ENCODE measurements at places on chromosomes 7 and 10.

DNA sequence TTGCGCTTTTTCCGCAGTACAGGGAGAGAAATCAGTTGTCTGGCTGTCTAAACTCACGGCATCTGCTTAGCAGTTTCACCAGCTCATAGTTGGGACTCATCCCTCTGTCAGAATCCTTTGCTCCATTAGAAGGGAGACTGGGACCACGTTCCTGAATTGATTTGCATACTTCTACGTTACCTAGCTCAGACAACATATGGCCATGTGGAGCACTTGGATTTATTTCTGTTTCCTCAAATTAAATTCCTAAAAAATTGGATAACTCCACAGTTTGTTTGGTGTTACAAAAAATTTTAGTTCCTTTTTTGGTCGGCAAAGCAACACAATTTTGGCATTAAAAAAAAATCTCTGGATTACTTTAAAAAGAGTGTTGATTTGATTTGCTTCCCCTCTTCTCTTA, 614.0 kb downstream of the AUTS2 start:
- no peak for DNase-seq

DNA sequence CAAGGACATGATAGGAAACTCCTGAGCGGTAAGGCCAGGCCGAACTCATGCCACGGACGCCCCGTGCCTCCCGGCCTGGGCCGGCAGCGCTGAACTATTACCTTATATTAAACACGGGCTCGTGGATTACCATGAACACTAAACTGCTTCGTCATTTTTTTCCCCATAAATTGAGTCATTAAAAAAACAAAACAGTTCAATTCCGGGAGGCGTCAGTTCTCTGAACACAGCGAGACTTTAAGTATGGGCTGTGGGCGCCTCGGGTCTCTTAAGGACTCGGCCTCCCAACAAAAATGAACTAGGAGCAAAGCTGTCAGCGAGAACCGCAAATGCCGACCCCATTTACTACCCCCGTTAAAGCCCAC, 519 bp downstream of the PITRM1 start:
- DNase-seq = peak; percentile 10

- DNase-seq = peak; percentile 48
These were observed 766 bp upstream of the ZMYND11 start for GRCh38 chr10:134247-135131.

GRCh38 chr7:9127901-9128300, 694.5 kb downstream of the NXPH1 start:
- DNase-seq = no peak

DNA sequence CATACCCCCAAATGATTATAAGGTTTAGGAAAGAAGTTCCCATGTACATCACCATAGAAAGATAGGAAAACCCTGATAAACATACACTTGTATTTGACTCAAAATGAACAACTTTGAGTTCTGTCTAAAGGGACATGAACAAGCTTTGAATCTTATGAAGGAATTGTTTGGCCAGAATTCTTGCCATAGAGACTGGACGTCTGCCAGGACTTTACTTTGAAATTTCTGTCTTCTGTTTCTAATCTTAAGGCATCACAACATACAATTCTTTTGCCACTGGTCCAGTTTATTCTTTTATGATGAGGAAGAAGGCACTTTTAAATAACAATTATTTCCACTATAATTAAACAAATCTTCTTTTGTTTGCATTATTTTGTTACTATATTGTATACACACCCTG, 26.2 kb upstream of the CYP26C1 start:
- no peak for DNase-seq

GRCh38 chr7:134366481-134366880, 49.8 kb upstream of the SLC35B4 start:
- peak; percentile 58 for DNase-seq

DNA sequence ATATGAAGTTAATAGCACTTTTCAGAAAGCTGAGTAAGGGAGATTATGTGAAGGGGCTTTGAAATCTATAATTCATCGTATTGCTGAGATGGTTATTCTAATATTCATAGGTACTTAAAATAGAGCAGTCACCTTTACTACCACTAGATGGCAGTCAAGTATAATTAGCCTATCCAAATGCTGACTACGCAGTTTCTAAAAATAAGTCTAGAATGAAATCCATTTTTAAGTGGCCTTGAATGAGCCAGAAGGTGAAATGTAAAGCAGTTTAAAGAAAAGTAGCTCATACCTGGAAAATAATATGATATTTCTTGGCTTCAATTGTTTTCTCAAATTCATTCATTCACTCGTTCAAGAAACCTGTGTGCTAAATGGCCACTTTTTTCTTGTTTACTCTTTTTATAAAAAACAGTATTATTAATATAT, 1277.1 kb downstream of the GATA3 start:
- peak; percentile 73 for DNase-seq

DNA sequence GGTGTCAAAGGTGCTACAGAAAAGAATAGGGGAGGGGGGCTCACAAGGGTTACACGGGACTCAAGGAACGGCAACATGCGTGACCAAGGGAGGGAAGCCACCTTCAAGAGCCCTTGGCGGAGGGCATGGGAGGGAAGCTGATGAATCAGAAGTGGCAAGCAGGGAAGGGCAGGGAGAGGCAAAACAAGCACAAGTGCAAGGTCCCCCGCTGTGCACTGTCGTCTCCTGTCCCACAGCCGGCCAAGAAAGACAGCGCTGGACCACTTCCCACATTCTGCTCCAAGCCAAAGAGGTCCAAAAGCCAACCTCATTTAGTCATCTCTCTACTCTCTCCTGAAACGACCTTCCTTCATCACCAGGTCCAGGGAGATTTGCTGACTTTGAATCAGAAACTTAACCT, 102.7 kb downstream of the CALN1 start:
- no peak for DNase-seq

DNA sequence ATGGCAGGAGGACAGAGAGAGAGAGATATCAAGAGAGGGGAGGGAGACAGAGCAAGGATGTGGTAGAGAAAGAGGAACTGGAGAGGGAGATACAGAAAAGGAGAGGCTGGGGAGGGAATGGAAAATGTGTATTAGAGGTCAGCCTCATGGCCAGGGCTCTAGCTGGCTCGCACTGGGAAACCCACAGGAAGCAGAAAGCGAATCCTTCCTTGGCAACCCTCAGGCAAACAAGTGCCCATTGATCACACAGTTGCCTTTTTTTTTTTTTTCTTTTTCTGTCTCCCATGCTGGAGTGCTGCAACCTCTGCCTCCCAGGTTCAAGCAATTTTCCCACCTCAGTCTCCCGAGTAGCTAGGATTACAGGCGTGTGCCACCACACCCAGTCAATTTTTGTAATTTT, 391.2 kb downstream of the TYW1 start:
- no peak for DNase-seq

DNA sequence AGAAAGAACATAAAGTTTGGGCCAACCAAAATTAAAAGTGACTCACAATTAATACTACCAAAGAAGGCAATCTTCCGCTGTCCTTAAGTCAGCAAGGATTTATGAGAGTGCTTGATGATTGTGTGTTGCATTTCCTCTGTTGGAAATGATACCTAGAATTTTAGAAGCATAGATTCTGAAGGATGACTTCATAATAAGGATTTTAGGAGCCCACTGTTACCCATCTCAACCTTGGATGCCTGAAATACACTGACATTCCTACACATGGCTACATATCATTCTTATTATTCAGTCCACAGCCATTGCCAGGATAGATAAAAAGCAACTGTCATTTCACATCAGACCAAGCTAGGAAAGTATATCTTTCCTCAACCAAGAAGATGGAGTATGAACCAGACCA, 823.8 kb downstream of the LRMDA start:
- DNase-seq = no peak

DNA sequence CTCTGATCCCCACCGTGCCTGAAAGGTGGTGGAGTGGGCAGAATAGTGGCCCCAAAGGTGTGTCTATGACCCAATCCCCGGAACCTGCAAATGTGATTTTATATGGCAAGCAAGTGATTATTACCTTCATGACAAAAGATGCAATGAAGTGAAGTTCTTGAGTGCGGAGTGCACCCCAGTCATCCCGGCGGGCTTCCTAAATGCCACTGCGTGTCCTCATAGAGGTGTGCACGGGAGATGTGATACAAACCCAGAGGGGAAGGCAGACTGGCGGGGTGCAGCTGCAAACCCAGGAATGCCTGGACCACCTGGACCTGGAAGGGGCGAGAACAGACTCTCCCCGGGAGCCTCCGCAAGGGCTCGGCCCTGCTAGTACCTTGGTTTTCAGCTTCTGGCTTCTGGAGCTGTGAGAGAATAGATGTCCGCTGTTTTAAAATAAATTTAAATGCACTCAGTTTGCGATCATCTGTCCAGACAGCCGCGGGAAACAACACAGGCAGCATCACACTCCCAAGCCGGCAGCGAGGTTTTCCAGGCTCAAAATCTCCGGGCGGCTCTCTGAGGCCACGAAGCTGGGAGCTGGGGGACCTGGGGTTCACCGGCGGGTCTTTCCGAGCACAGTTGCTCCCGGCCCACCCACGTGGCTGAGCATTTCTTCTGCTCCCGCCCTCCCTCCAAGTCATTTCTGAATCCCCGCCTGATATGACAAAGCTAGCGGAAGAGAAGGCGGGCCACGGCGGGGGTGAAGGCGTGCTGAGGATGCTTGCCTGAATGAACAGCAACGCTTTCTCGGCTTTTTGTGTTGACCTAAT, 50.4 kb upstream of the EBF3 start:
- DNase-seq = no peak

- no peak for DNase-seq
These were observed 535.4 kb upstream of the MKI67 start for GRCh38 chr10:128661404-128662197.

DNA sequence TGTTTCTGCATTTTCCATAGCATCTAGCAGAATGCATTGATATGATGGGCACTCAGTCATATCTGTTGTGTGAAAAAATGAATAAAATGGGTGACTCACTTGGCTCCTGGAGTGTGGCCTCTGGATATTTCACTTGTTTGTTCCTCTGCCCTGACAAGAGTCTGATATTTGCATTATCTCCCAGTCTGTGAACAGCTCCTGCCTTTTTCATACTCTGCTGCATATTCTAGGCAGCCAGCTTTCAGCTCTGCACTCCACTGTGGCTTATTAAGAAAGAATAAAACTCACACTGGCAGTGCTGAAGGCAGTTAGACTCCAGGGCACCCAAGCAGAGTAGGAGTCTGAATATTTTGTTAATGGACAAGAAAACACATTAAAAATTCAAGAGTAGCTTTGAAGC, 623.9 kb downstream of the SORCS1 start:
- peak; percentile 54 for DNase-seq

DNA sequence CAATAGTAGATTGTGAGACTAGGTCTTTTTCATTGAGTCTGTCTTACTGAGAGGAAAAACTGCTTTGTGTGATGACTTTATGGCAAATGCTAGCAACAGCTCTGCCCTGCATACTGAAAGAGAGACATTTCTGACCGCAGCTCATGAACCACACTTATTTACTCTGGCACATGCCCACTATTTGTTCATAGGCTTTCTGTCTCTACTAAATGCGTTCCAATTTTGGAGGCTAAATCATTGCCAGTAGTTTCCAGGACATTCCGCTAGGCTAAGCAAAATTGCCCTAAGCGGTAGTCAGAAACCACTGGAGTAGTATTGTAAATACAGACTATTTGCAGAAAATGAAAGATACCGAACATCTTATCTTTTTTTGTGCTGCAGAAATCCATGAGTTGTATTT, 55.6 kb upstream of the DLX6 start:
- no peak for DNase-seq

DNA sequence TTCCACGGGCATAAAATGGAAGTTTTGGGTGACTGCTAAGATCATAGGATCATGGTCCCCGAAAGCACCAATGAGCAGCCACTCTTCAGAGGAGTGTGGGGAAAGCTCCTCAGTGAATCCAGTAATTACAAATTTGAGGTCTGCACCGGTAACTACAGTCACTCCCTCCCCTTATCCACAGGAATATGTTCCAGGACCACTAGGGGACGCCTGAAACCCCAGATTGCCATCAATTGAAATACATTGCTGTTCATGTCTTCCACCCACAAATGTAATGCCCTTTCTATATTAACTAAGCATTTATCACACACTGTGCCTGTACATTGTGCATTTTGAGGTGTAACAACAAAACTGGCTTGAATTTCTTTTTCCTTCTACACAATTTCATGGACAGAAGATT, 447.9 kb upstream of the PFKP start:
- DNase-seq = peak; percentile 62

Measured in cardiac muscle cell (in vitro differentiated cells and primary cell).